Type B pancreatic cell (in vitro differentiated cells): ENCODE measurements at places on chromosomes 4 and X. TPM values are rescaled to one million over a fixed set of nuclear protein-coding genes. Genes with fewer than 3 reads are reported as not detected.
A peak's percentile ranks its signal among the peaks of the same experiment; 100 is the strongest.

Gene SH3D19
- total RNA-seq: 24.3 and 29.3 TPM in 2 replicates

DNA sequence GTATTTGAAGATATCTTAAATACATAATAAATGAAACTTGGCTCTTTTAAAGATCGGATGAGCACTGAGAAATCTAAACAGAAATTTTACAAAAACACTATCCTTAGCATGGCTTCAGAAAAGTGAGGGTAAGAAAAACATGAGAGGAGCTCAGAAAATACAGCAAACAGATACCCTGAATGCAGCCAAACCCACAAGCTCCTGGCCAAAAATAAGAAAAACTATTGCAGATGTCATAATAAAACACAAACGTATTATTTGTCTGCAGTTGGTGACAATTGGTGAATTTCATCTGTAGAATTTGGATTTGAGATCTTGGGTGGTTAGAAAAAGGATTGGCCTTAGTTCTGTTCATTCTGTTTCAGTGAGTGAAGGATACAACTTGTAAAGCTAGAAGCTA is 603.9 kb downstream of the INPP4B start:
- DNase-seq: no peak
- H3K27ac ChIP-seq: no peak overlapping the region
- no peaks in the 10 kb centered on the region for H3K4me1 ChIP-seq
- no peak overlapping the region for H3K4me3 ChIP-seq
- H3K36me3 ChIP-seq: no peaks in the 10 kb centered on the region

Gene MFAP3L
- 7.4 and 10.1 TPM in 2 replicates for total RNA-seq

Gene NUP62CL
- total RNA-seq: 3.0 and 4.2 TPM in 2 replicates

GRCh38 chr4:64407000-64407399 is 2.2 kb downstream of the TECRL start:
- H3K27me3 ChIP-seq: no peaks in the 10 kb centered on the region
- H3K4me1 ChIP-seq: no peaks in the 10 kb centered on the region
- no peak for DNase-seq
- H3K27ac ChIP-seq: no peak overlapping the region
- H3K36me3 ChIP-seq: no peaks in the 10 kb centered on the region

DNA sequence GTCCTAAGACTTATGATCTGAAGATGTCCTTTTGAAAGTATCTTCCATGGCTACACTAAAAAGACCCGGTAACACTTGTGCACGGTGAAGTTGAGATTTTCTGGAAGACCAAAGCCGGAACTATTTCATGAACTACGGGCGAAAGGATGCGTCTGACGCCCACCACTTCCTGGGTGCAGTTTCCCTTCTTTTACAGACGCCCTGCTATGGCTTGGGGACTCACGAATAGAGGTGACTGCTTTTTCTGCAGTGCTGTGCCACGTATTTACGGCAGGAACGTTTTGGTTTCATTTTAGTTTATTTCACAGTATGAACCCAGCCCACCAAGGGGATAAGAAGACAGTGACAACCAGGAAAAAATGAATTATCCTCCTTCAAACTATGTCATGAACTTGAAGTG is 180.4 kb downstream of the AFAP1 start:
- H3K27ac ChIP-seq: no peak overlapping the region
- H3K27me3 ChIP-seq: no peaks in the 10 kb centered on the region
- peaks cover 30% of the 10 kb centered on the region for H3K4me1 ChIP-seq
- no peaks in the 10 kb centered on the region for H3K36me3 ChIP-seq
- no peak for DNase-seq

Gene KANTR
- total RNA-seq: 6.1 and 14.4 TPM in 2 replicates

DNA sequence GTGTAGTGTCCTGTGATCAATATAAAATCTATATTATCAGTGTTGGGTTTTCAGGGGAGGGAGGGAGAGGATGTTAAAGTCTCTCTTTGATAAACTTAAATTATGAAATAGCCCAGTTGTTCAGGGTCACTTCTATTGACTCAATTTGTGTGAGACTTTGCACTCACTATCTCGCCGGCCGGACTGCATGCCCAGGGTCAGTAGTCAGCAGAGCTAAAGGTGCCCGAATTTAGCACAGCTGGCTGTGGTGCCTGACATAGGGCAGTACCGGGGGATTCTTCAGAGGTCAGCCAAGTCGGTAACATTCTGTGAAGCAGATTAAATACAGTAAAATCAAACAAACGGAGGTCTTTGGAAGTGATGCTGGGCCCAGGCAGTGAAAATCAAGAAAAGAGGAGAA is 19.2 kb downstream of the GABRQ start:
- no peak for DNase-seq
- no peaks in the 10 kb centered on the region for H3K4me1 ChIP-seq

Gene ADH7
- total RNA-seq: 0.17 and 0.83 TPM in 2 replicates

DNA sequence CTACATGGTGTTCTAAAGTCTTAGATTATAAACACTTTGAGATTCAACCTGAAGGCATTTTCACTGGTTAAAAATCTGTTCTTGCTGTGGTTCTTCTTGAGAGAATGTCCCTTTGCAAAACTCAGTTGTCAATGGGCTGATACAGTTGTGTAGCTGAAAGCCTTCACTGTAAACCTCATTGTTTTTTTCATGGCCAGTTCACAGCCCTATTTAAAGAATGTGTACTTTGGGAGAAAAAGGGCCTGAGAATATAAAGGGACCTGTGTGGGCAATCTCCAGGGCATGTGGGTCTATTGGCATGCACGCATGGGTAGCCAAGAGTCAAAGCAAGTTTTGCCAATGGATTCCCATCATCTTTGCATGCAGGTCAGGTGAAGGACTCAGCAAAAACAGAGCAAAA is 7.8 kb upstream of the MAP7D3 start:
- no peaks in the 10 kb centered on the region for H3K27me3 ChIP-seq
- no peaks in the 10 kb centered on the region for H3K4me1 ChIP-seq
- DNase-seq: no peak
- H3K4me3 ChIP-seq: no peak overlapping the region
- H3K27ac ChIP-seq: no peak overlapping the region

DNA sequence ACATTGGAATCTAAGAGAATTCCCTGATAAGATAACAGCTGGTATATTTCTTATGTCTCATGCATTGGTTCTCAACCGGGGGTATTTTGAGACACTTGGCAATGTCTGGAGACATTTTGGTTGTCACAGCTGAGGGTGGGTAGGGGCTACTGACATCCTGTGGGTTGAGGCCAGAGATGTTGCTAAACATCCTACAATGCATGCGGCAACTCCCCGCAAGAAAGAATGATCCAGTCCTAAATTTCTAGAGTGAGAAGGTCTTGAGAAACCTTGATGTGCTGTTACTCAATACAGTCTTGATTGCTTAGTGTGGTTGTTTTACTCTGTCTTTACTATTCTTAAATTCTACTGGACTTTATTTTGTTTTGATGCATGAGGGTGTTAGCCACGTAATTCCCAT is 287.2 kb downstream of the FRMPD4 start:
- no peak for DNase-seq
- no peaks in the 10 kb centered on the region for H3K36me3 ChIP-seq
- no peak overlapping the region for H3K4me3 ChIP-seq

GRCh38 chr4:106569146-106570031 is 200.8 kb upstream of the GIMD1 start:
- H3K36me3 ChIP-seq: no peaks in the 10 kb centered on the region
- no peaks in the 10 kb centered on the region for H3K4me1 ChIP-seq
- H3K27ac ChIP-seq: no peak overlapping the region
- no peaks in the 10 kb centered on the region for H3K27me3 ChIP-seq
- no peak overlapping the region for H3K4me3 ChIP-seq

- DNase-seq: no peak
- peak overlapping the region; percentile 88 for H3K4me3 ChIP-seq
- H3K27ac ChIP-seq: no peak overlapping the region
- H3K4me1 ChIP-seq: peaks cover 5% of the 10 kb centered on the region
- no peaks in the 10 kb centered on the region for H3K36me3 ChIP-seq
- no peaks in the 10 kb centered on the region for H3K27me3 ChIP-seq
Measured at GRCh38 chrX:53049127-53049517, 533 bp downstream of the GPR173 start.

Gene CNGA1
- 1.0 and 5.3 TPM in 2 replicates for total RNA-seq

GRCh38 chr4:178595500-178596138 is 1153.4 kb upstream of the AGA start:
- H3K4me3 ChIP-seq: no peak overlapping the region
- H3K4me1 ChIP-seq: no peaks in the 10 kb centered on the region
- H3K27ac ChIP-seq: no peak overlapping the region
- H3K27me3 ChIP-seq: no peaks in the 10 kb centered on the region
- no peaks in the 10 kb centered on the region for H3K36me3 ChIP-seq
- no peak for DNase-seq

Gene HTRA3
- total RNA-seq: 0.52 and 4.4 TPM in 2 replicates

GRCh38 chr4:113469926-113470325 is 291.6 kb downstream of the CAMK2D start:
- no peak overlapping the region for H3K4me3 ChIP-seq
- H3K4me1 ChIP-seq: peaks cover 5% of the 10 kb centered on the region
- no peak for DNase-seq

DNA sequence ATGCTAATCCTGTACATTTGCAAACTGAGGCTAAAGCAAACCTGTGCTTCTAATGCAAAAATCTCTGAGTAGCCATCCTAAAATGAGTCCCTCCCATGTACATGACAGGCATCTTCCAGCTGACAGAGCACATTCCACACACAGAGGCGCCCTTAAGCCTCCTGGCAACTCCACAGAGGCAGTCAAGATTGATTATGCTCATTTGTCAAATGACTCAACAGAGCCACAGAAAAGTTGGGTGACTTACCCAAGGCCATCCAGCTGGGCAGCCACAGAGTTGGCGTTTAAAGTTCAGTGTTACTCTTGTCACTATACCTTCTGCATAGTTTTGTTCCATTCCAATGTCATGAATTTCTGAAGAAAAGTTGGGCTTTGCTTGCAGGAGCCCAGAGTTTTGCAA is 394.6 kb upstream of the FGF13 start:
- no peak for DNase-seq
- peak overlapping the region; percentile 8 for H3K4me3 ChIP-seq
- H3K36me3 ChIP-seq: no peaks in the 10 kb centered on the region
- H3K27ac ChIP-seq: peak overlapping the region; percentile 79
- H3K27me3 ChIP-seq: no peaks in the 10 kb centered on the region

DNA sequence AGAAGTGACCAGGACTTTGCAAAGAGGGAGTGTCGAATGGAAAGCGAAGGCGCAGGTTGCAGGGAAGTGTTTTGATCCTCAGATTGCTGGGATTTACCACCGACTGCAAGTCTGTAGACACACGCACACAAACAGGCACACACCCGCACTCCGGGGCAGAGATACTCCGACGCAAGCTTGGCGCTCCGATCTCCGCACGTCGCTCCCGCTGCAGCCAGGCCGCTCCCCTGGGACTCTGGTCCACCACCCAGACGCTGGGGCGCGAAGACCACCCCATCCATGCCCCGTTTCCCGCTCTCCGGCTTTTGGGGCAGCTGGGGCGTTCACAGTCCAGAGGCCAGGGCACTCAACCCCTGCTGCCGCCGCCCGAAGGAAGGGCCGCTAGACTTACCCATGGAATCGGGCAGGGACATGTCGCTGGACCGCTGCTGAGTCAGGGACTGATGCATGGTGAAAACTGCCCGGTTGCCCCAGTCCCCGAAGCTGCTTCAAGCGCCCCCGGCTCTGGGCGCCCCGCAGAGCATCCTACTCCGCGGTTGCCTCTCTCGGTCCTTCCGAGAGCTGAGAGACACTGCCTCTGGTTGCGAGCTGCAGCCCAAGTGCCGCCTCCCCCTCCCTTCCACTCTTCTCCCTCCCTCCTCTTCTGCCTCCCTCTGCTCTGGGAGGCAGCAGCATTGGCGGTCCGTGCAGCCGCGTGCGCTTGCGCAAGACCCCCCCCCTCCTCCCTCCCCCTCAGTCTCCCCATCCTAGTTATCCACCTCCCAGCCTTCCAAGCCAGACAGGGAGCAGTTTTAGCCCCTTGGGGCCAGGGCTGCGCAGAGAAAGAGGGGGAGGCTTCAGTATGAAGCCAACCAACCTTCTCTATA is at the start of gene TMEM255A:
TMEM255A (minus strand) TSS at position 601 of the 866 bp plus-strand sequence; CDS start at position 449, 152 bp downstream.
- peak within 1 kb of the TSS; percentile 91 for H3K4me3 ChIP-seq
- peaks cover 85% of the 10 kb centered on the region for H3K27me3 ChIP-seq
- H3K4me1 ChIP-seq: peaks cover 7% of the 10 kb centered on the region
- DNase-seq: peak; percentile 66

- no peak overlapping the region for H3K27ac ChIP-seq
- no peak for DNase-seq
- H3K36me3 ChIP-seq: no peaks in the 10 kb centered on the region
- no peak overlapping the region for H3K4me3 ChIP-seq
- H3K27me3 ChIP-seq: peaks cover 4% of the 10 kb centered on the region
- no peaks in the 10 kb centered on the region for H3K4me1 ChIP-seq
Measured at GRCh38 chr4:65589921-65590320, 80.4 kb downstream of the EPHA5 start.

GRCh38 chr4:179123084-179123483 is 1680.8 kb upstream of the AGA start:
- DNase-seq: no peak
- H3K4me3 ChIP-seq: no peak overlapping the region
- H3K27ac ChIP-seq: no peak overlapping the region
- no peaks in the 10 kb centered on the region for H3K36me3 ChIP-seq
- no peaks in the 10 kb centered on the region for H3K27me3 ChIP-seq

- no peaks in the 10 kb centered on the region for H3K27me3 ChIP-seq
- no peak overlapping the region for H3K4me3 ChIP-seq
- H3K4me1 ChIP-seq: peaks cover 8% of the 10 kb centered on the region
- no peak for DNase-seq
- peaks cover 3% of the 10 kb centered on the region for H3K36me3 ChIP-seq
- H3K27ac ChIP-seq: no peak overlapping the region
Measured at GRCh38 chr4:154009788-154010187, 220.9 kb upstream of the SFRP2 start.

DNA sequence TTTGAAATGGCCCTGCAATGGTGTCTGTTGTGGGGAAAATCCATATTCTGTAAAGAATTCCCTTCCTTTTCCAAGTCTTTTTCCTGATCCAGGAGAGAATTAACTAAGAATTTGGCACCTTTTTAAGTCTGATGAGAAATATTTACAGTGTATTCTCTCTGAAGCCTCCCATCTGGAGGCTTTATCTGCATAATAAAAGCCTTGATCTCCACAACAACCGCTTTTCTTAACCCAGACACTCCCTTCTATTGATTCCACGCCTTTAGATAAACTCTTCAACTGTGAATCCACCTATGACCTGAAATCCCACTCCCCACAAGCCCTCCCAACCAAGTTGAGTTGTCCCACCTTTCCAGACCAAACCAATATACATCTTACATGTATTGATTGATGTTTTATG is 43.1 kb upstream of the TMPRSS11E start:
- H3K36me3 ChIP-seq: no peaks in the 10 kb centered on the region
- H3K27me3 ChIP-seq: peaks cover 10% of the 10 kb centered on the region

GRCh38 chr4:36532670-36533379 is 251.4 kb downstream of the DTHD1 start:
- H3K4me1 ChIP-seq: peaks cover 4% of the 10 kb centered on the region
- H3K27ac ChIP-seq: no peak overlapping the region
- H3K4me3 ChIP-seq: no peak overlapping the region
- DNase-seq: no peak
- no peaks in the 10 kb centered on the region for H3K27me3 ChIP-seq

Gene TEX13C
- total RNA-seq: not detected in 2 replicates

GRCh38 chr4:140106289-140106844 is 47.6 kb downstream of the MAML3 start:
- H3K27me3 ChIP-seq: no peaks in the 10 kb centered on the region
- no peak overlapping the region for H3K27ac ChIP-seq
- H3K36me3 ChIP-seq: peaks cover 7% of the 10 kb centered on the region
- H3K4me1 ChIP-seq: peaks cover 41% of the 10 kb centered on the region
- no peak overlapping the region for H3K4me3 ChIP-seq
